Stimulated activated CD4-positive, alpha-beta T cell treated with anti-CD3 and anti-CD28 coated beads, Interleukin-1b, Interleukin-23, amount 100 ng/mL, for 1 hour (primary cell): ENCODE measurements at places on chromosomes 4 and X.
A peak's percentile ranks its signal among the peaks of the same experiment; 100 is the strongest.

DNA sequence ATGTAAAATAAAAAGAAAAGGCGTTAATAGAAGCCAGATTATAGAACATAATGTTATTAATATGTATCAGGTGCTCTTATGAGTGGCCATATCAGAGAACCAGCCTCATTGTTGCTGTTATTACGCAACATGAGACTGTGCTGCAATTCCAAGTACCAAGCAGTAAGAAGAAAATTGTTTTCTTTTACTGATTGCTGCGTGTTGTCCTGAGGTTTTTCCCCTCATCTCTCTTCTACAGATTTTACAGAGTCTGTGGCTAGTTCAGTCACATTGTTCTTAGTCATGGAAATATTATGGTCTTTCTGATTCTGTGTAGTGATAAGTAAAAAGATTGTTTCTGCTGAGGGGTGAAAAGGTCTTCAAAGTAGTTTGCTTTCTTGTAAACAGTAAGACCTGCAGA, 55.9 kb downstream of the NPNT start:
- no peak for DNase-seq

DNA sequence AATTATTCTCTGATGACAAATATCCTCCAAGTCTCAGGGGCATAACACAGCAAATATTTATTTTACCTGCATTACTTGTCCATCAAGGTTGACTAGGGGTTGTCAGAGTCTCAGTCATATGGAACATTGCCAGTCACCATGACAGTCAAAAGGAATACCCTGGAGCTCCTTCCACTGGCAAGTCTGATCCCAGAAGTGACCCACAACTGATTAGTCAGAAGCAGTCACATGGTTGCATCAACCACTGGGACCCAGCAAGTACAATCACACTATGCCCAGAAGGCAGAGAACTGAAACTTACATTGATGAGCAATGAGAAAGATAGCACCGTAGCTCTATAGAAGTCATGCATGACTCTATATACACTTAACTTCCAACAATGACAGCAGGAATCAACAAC, 41.9 kb upstream of the SOD3 start:
- DNase-seq = no peak

- DNase-seq = peak; percentile 10
These were observed 45.2 kb upstream of the CLCN4 start for GRCh38 chrX:10111364-10112148.

DNA sequence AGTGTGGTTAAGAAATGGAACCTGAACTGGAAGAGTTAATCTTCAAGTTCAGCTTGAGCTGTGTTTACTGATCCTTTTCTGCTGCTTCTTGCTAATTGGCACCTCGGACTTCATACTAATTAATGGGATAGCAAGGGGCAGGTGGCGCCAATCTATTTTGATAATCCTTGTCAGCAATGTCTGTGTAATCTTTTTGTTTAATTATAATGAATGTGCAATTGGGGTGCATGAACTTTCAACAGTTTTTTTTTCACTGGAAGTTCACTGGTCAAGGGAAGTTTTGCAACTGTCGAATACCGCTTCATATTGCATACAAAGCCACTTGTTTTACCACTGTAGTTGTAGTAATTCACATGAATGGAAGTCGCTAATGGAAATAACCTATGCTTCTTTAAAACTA, 261.0 kb downstream of the BMPR1B start:
- DNase-seq = no peak

- DNase-seq = no peak
These were observed 97.5 kb upstream of the CXXC4 start for GRCh38 chr4:104592183-104592582.

GRCh38 chrX:63661676-63662075, 123.3 kb downstream of the ARHGEF9 start:
- no peak for DNase-seq

GRCh38 chr4:147749811-147750321, 18.0 kb downstream of the ARHGAP10 start:
- no peak for DNase-seq

- DNase-seq = no peak
These were observed 225.5 kb downstream of the AFAP1 start for GRCh38 chr4:7714176-7714575.

DNA sequence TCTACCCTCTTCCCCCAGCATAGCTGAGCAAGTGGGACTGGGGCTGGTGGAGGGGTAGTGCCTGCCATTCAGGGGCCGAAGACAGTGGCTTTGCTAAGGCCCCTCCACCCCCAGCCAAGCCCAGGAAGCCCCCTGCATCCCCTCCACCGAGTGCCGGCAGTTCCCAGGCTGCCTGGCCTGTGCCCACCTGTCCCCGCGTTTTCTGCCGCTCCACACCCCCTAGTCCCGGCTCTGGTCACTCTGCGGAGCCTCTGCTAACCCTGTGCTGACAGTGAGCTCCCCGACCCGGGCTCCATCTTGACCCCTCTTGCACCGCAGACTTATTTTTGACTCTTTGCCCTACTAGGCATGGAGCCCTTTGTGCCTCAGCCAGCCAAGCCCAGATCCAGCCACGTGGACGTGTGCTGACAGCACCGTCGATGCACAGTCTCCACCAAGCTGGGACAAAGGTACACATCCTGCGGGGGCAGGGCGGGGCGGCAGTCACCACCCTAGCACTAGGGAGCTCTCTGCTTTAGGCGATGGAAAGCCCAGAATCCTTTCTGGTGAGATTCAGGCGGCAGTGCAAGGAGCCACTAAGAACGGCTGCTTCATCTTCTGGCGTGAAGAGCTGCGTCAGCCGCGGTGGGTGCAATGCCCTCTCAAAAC, 96.6 kb downstream of the PHKA2 start:
- DNase-seq = no peak

DNA sequence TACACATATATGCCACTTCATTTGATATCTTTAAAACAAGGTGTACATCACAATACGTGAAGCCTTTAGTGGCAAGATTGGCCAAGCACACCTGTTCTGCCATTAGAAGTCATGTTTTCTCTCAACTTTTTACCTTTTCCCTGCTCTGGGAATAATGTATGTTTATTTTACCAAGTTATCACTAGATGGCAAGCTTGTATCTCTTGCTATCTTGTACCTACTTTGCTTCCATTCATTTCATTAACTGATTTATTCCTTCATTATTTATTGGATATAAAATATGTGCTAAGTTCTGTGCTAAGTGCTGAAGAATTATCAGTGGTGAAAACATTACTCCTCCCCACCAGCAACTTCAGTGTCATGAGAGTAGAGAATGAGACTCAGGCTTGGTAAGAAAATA, 245.5 kb downstream of the ANK2 start:
- DNase-seq = no peak

DNA sequence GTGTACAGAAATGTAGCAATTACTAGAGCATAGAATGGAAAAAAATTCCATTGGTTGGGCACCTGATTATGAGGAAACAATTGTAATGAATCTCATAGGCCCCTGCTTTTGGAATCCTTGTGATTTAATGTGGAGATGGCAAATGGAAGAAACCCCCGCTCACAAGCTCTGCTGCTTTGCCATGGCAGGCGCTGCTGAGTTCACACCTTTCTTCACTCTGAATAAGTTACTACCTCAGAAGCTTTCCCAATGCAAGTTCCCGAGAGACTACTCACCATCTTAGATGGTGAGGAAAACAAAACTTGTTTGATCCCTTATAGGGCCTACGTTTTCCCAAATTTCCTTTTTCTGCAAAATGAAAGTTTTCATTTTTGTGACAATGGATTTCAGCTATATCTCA, 266.6 kb upstream of the TAPT1 start:
- no peak for DNase-seq

- DNase-seq = no peak
These were observed 44.1 kb downstream of the INPP4B start for GRCh38 chr4:142801966-142802365.

DNA sequence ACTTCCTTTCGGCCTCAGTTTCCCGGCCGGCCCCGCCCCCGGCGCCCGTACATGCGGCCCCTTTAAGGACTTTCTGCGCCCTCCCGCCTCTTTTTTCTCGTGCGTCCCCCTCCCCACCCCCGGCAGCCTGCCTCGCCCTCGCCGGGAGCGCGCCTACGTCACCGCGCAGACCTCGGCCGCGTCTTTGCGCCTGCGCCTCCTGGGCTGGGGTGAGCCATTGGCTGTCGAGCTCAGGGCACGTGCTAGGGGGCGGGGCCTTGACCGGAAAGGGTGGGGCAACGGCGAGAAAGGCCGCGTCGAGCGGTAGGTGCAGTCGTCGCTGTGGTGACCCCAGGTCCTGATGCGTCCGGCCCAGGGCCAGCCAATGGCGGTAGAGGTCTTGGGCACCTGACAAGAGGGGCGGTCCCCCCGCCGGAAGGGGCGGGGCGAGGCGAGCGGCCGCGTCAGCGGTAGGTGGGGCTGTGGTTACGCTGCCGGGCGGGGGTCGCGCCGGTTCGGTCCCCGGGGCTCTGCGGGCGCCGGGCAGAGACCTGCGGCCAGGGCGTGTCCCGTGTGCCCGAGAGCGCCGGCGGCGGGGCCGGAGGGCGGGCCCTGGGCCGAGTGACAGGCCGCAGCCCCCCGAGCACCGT, at the start of gene UVSSA:
UVSSA (plus strand) TSS at position 428 of the 629 bp plus-strand sequence. CDS start 884 bp downstream, outside the sequence.
- peak; percentile 100 for DNase-seq
